Right ventricle myocardium inferior (tissue), 1 donor: ENCODE measurements at places on chromosomes 16 and 17. TPM values are rescaled to one million over a fixed set of nuclear protein-coding genes. Genes with fewer than 3 reads are reported as not detected.

ALDH3A1 gene
- total RNA-seq = not detected

- DNase-seq = no peak
These were observed 123.8 kb downstream of the ZNF778 start for GRCh38 chr16:89341279-89341678.

DNA sequence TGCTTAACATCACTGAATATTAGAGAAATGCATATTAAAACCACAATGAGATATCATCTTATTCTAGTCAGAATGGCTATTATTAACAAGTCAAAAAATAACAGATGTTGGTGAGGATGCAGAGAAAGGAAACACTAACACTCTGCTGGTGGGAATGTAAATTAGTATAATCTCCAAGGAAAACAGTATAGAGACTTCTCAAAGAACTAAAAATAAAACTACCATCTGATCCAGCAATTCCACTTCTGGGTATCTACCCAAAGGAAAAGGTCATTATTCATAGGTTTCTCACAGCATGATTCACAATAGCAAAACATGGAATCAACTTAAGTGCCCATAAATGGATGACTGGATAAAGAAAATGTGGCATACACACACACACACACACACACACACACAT is 166.4 kb downstream of the CEP112 start:
- no peak for DNase-seq

GRCh38 chr17:57913575-57914272 is 41.5 kb downstream of the CUEDC1 start:
- DNase-seq = no peak

GRCh38 chr16:78516006-78516736 is 416.7 kb downstream of the WWOX start:
- no peak for DNase-seq
